ENCODE measurements at places on chromosomes 7 and 10.

- no peak overlapping the region for H3K27ac ChIP-seq
- peaks cover 21% of the 10 kb centered on the region for H3K27me3 ChIP-seq
- peaks cover 2% of the 10 kb centered on the region for H3K4me1 ChIP-seq
- DNase-seq, result no peak
Measured at GRCh38 chr10:34183016-34183796, 631.9 kb downstream of the PARD3 start.

DNA sequence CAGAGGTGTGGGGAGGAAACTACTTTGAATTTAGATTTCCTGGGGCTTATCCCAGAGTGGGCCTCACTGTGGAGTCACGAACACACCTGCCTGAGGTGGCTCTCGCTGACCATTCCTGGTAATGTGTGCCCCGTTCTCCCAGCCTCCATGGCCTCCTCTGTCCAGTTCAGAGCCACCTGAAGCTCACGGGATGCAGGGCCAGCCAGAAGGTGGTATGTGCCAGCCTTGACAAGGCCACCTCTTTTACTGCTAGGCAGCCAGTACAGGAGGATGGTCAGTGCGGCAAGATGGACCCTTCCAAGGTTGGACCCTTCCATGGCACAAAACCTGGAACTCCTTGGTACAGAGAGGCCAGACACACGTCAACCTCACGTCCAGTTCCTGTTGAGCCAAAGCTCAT, 210.3 kb downstream of the DNAJB6 start:
- no peaks in the 10 kb centered on the region for H3K27me3 ChIP-seq
- H3K4me1 ChIP-seq, result peaks cover 8% of the 10 kb centered on the region
- no peak overlapping the region for H3K4me3 ChIP-seq
- no peaks in the 10 kb centered on the region for H3K36me3 ChIP-seq

DNA sequence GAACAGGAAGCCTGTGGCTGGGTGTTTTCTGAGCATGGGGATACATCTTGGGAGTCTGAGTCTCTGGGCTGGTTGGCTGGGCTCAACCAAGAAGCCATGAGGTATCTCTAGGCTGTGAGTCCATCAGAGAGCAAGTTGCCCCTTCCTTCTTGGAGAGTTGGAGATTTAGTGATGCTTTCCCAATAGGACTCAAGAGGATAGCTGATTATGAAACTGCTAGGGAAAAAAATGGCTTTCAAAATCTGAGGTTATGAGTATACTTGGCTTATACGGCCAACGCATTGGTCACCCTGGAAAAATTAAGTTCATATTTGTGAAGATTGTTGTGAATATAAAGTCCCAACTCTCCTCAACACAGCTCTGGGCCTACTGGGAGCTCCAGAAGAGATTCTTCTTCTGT, 162.7 kb upstream of the KMT2E start:
- no peak overlapping the region for H3K4me3 ChIP-seq
- H3K27ac ChIP-seq, result no peak overlapping the region
- H3K36me3 ChIP-seq, result no peaks in the 10 kb centered on the region
- H3K27me3 ChIP-seq, result peaks cover 19% of the 10 kb centered on the region
- H3K4me1 ChIP-seq, result peaks cover 5% of the 10 kb centered on the region

DNA sequence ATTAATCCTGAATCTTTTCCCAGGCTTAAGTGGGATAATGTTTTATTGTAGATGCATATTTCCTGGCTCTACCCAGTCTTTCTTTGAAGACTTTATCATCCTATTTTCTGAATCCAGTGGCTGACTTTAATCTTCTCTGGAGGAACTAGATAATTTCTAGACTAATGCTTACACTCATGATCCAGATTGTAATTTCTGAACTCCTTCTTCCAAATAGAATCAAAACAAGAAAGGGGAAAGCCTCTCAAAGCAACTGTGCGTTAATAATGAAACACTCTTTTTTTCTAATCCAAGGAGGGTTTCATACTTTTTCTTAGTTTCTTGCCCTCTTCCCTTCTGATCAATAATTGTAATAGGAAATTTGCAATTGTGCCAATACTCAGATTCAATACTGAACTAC, 8.0 kb downstream of the GSTK1 start:
- peaks cover 11% of the 10 kb centered on the region for H3K4me1 ChIP-seq
- H3K36me3 ChIP-seq, result peaks cover 2% of the 10 kb centered on the region
- H3K27me3 ChIP-seq, result no peaks in the 10 kb centered on the region
- no peak for DNase-seq

GRCh38 chr7:128108129-128108528, 76.9 kb upstream of the LRRC4 start:
- no peaks in the 10 kb centered on the region for H3K27me3 ChIP-seq
- H3K27ac ChIP-seq, result no peak overlapping the region
- no peak for DNase-seq

DNA sequence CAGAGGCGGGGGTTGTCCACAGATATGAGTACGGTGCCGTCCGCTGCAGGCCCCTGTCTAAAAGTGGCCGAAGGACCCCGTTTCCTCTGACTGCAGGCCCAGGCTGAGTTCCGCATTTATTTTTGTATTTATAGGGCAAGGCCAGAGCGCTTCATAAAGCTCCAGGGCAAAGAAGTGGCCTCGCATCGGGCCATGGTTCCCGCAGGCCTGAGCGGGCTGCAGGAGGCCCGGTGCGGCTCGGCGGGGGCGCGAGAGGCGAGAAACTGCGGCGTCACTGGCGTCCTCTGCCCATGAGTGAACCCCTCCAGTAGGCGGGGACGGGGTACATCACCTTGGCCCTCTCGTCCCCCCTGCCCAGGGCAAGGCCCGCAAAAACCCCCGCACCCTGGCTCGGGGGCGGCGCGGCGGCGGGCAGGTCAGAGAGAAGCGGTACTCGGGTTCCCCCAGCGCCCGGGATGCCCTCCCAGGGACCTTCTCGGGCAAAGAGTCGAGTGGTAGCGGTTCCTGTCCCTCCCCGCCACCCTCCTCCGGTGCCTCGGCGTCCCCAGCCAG, 355.7 kb downstream of the DNAJB6 start:
- no peaks in the 10 kb centered on the region for H3K36me3 ChIP-seq
- DNase-seq, result no peak
- H3K4me3 ChIP-seq, result peak overlapping the region; percentile 58
- no peak overlapping the region for H3K27ac ChIP-seq
- peaks cover 23% of the 10 kb centered on the region for H3K27me3 ChIP-seq

DNA sequence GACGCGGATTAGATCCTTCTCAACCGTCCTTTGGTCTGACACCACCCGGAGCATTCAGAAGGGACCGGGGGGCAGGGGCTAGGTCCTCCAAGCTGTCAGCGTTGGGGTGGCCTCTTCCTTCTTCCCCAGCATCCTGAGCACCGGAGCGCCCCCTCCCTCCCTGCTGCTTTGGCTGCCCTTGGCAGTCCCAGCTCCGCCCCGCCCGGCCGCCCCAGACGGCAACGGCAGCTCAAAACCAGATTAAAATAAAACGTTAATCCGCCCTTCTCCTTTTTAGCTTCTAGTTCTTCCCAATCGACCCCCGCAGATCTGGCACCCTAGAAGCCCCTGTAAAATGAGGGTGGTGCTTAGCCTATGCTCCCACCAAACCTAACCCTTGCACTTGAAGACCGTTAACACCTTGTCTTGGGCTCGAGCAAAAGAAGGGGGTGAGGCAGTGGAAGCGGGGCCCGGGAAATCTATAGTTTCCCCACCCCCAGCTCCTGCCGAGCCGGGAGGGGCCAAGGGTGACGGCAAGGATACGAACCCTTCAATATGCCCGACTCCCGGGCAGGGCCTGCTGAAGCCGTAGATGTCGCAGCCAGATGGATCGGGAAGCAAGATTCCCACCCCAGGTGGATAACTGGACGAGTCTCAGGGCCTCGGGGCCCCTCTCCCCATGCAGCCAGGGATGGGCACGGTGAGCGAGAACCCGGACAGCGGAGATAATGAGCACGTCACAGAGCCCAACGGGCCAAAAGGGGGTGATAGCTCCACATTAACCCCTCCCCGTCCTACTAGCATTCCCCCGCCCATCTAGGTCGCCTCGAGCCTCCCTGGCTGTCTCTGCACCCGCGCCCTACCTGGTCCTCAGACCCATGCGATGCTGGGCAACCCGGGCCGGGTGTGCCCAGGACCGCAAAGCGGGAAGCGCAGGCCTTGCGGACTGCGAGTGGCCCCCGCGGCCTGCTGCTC, 169.7 kb downstream of the NRF1 start:
- no peak overlapping the region for H3K27ac ChIP-seq
- no peak for DNase-seq
- H3K4me1 ChIP-seq, result peaks cover 38% of the 10 kb centered on the region
- peak overlapping the region; percentile 90 for H3K4me3 ChIP-seq
- peaks cover 61% of the 10 kb centered on the region for H3K27me3 ChIP-seq
- H3K36me3 ChIP-seq, result peaks cover 2% of the 10 kb centered on the region

- no peak for DNase-seq
- no peak overlapping the region for H3K4me3 ChIP-seq
- peaks cover 69% of the 10 kb centered on the region for H3K27me3 ChIP-seq
- peaks cover 5% of the 10 kb centered on the region for H3K36me3 ChIP-seq
Measured at GRCh38 chr10:101565370-101565900, 22.6 kb downstream of the POLL start.

GRCh38 chr10:97019213-97019844, 166.4 kb downstream of the SLIT1 start:
- H3K36me3 ChIP-seq, result no peaks in the 10 kb centered on the region
- H3K27me3 ChIP-seq, result no peaks in the 10 kb centered on the region
- peaks cover 2% of the 10 kb centered on the region for H3K4me1 ChIP-seq
- H3K27ac ChIP-seq, result peak overlapping the region; percentile 19
- H3K4me3 ChIP-seq, result no peak overlapping the region

DNA sequence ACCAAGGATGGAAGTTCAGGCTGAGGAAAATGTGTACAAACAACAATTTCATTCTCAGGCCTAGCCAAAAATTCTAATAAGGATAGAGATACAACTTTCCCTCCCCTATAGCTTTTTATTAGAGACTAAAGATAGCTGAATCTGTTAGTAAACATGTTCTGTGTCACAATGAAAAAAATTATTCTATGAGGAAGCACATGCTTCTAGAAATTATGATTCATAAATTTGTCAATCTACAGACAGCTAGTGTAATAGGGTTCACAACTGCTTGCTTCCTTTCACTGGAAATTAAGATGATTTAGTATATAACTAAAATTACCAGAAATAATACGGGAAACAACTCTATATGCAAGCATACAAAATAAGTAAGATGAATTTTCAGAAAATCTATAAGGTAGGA, 56.6 kb downstream of the CCDC3 start:
- H3K4me3 ChIP-seq, result no peak overlapping the region
- H3K4me1 ChIP-seq, result no peaks in the 10 kb centered on the region
- H3K27me3 ChIP-seq, result peaks cover 14% of the 10 kb centered on the region
- no peaks in the 10 kb centered on the region for H3K36me3 ChIP-seq
- H3K27ac ChIP-seq, result no peak overlapping the region

GRCh38 chr7:4144172-4144701, 537.9 kb upstream of the FOXK1 start:
- no peaks in the 10 kb centered on the region for H3K36me3 ChIP-seq
- H3K27me3 ChIP-seq, result peaks cover 46% of the 10 kb centered on the region
- peaks cover 2% of the 10 kb centered on the region for H3K4me1 ChIP-seq
- H3K4me3 ChIP-seq, result peak overlapping the region; percentile 73
- H3K27ac ChIP-seq, result no peak overlapping the region

DNA sequence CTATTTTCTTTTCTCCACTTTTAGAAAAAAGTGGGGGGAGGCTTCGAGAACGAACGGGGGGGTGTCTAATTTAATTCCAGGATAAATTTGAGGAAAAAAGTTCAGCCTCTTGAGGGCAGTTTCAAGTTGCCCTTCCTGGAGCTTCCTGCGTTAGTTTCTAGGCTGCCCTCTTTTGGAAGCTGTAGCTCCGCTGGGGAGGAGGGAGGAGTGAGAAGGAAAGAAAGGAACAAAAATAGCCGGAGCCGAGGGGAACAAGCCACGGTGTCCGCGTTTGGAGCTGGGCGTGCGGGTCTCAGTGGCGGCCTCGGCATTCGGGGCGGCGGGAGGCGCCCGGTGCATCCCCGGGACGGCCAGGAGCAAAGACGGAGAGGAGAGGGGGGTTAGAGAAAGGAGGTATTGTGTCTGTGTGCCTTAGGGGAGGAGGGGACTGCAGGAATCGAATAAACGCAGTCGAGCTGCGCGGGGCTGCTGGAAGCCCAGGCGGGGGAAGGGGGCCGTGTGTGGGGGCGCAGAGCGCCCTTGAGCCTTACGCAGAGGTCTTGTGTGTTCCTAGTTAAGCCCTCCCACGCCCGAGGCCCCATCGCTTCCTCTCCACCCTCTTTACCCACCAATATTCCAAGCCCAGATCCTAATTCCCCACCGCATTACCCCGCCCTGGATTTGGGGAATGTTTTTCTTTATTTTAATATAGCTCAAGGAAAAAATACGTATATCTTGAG, 2.0 kb upstream of the TNRC18 start:
- H3K27ac ChIP-seq, result peak overlapping the region; percentile 14
- peaks cover 27% of the 10 kb centered on the region for H3K4me1 ChIP-seq
- H3K36me3 ChIP-seq, result no peaks in the 10 kb centered on the region
- peak overlapping the region; percentile 88 for H3K4me3 ChIP-seq
- peaks cover 47% of the 10 kb centered on the region for H3K27me3 ChIP-seq
- no peak for DNase-seq

DNA sequence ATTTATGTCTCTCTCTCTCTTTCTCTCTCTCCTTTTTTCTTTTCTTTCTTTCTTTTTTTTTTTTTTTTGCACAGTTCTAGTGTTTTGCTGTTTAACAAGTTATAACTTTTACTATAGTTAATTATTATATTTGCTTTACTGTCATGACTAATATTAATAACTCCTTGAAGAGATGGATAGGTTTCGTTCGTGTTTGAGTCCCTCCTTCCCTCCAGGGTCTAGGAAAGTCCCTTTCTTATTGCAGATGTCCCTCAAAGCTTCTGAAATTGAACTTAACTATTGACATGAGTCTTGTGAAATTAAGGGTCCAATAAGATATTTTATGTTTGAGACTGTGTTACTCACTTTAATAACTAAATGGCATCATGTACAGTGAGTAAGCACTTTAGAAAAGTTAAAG, 131.4 kb downstream of the PLXDC2 start:
- no peaks in the 10 kb centered on the region for H3K36me3 ChIP-seq
- H3K4me3 ChIP-seq, result no peak overlapping the region
- no peak for DNase-seq
- H3K27ac ChIP-seq, result no peak overlapping the region
- H3K27me3 ChIP-seq, result no peaks in the 10 kb centered on the region

- H3K36me3 ChIP-seq, result peaks cover 12% of the 10 kb centered on the region
- peaks cover 22% of the 10 kb centered on the region for H3K4me1 ChIP-seq
- H3K4me3 ChIP-seq, result no peak overlapping the region
- DNase-seq, result no peak
Measured at GRCh38 chr10:101670635-101671034, 24.3 kb downstream of the FBXW4 start.
